ENCODE measurements at places on chromosomes 13 and 19.

GRCh38 chr13:78609464-78610205 is 6.3 kb upstream of the POU4F1 start:
- H3K27ac ChIP-seq = no peak overlapping the region
- no peaks in the 10 kb centered on the region for H3K36me3 ChIP-seq
- no peak for DNase-seq
- peaks cover 31% of the 10 kb centered on the region for H3K4me1 ChIP-seq
- peak overlapping the region; percentile 50 for H3K4me3 ChIP-seq

- no peaks in the 10 kb centered on the region for H3K36me3 ChIP-seq
- no peak for DNase-seq
- no peaks in the 10 kb centered on the region for H3K27me3 ChIP-seq
- peaks cover 100% of the 10 kb centered on the region for H3K4me1 ChIP-seq
- no peak overlapping the region for H3K4me3 ChIP-seq
Observed at GRCh38 chr13:110334256-110334655, 27.2 kb downstream of the COL4A2 start.

- H3K36me3 ChIP-seq = no peaks in the 10 kb centered on the region
- H3K27ac ChIP-seq = no peak overlapping the region
- H3K27me3 ChIP-seq = no peaks in the 10 kb centered on the region
- H3K4me3 ChIP-seq = no peak overlapping the region
Observed at GRCh38 chr13:106354961-106355360, 180.5 kb downstream of the EFNB2 start.

GRCh38 chr19:10812902-10813404 is 23.1 kb downstream of the TMED1 start:
- H3K27ac ChIP-seq = peak overlapping the region; percentile 20
- DNase-seq = peak; percentile 63
- no peaks in the 10 kb centered on the region for H3K4me1 ChIP-seq
- no peaks in the 10 kb centered on the region for H3K27me3 ChIP-seq

DNA sequence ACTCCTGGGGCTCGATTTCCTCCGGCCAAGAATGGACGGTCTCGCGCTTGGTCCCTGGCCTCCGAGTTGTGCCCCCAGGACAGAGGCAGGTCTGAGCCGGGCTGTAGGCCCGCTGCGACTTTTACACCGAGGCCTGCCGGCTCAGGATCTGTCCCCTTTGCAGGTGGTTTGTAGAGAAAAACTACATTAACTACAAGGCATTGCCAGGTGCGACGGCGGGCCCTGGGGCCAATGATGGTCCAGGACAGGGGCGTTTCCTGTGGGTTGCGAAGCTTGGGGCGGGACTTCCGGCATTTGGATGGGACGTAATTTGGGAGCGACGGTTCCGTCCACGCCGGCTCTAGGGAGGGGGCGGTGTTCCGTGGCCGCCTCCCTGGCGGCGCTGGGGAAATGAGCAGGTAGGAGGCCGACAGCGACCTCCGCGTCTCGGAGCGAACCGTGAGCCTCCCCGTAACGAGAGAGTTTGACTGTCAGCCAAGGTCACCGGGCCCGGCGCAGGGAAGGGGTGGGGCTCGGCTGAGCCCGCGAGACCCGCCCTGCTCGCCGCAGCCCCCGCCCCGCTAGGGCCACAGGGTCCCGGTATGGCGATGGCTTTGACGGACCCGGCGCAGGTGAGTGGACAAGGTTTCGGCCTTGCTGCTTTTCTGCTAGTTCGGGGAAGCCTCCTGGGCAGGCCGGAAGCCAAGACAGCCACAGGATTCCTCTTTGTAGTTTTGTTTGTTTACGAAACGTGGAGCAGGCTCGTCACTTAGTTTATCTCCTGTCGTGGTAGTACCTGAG is at the start of gene ZNF805:
TSS of gene ZNF805 (plus strand) at position 322 of the 780 bp plus-strand sequence. CDS start at position 582, 260 bp downstream.
- peak within 1 kb of the TSS; percentile 89 for H3K4me3 ChIP-seq
- H3K4me1 ChIP-seq = peaks cover 13% of the 10 kb centered on the region
- H3K27me3 ChIP-seq = no peaks in the 10 kb centered on the region
- H3K36me3 ChIP-seq = peaks cover 19% of the 10 kb centered on the region

- peaks cover 29% of the 10 kb centered on the region for H3K4me1 ChIP-seq
- peak; percentile 76 for DNase-seq
- H3K27me3 ChIP-seq = no peaks in the 10 kb centered on the region
- peaks cover under 1% of the 10 kb centered on the region for H3K36me3 ChIP-seq
- peak within 1 kb of the TSS; percentile 79 for H3K27ac ChIP-seq
Observed at GRCh38 chr19:48868114-48868886, at the start of gene PLEKHA4. Gene PLEKHA4 (minus strand): TSS chr19:48868617. CDS start chr19:48867620, 997 bp downstream.

GRCh38 chr13:28022848-28023518 is 34.5 kb upstream of the URAD start:
- H3K36me3 ChIP-seq = no peaks in the 10 kb centered on the region
- no peak overlapping the region for H3K4me3 ChIP-seq
- H3K27me3 ChIP-seq = no peaks in the 10 kb centered on the region
- no peak for DNase-seq
- no peaks in the 10 kb centered on the region for H3K4me1 ChIP-seq
- H3K27ac ChIP-seq = no peak overlapping the region

DNA sequence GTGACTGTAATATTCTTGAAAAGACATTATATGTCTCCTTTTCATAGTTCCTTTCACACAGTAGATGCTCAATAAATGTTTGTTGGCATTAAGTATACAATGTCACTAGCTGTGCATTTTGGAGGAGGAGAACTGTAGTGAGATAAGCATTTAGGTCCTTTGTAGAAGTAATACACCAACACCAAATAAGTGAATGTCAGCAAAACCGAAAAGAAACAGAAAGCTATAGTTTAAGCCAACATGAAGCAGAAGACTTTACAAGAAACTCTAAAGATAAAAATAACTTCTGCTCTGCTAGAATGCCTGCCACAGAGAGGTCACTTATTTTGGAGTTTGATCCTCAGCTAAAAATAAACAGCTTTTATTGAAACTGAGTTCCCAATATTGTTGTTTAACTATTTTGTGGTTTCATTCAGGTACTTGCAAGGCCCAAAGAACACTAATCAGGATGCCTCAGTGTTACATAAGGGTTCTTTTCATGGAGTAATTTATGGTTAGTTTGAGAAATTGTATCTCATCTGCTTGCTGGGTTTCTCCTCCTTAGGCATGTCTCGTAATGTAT is 86.2 kb downstream of the STARD13 start:
- peak overlapping the region; percentile 72 for H3K27ac ChIP-seq
- H3K4me3 ChIP-seq = peak overlapping the region; percentile 1
- no peaks in the 10 kb centered on the region for H3K4me1 ChIP-seq

DNA sequence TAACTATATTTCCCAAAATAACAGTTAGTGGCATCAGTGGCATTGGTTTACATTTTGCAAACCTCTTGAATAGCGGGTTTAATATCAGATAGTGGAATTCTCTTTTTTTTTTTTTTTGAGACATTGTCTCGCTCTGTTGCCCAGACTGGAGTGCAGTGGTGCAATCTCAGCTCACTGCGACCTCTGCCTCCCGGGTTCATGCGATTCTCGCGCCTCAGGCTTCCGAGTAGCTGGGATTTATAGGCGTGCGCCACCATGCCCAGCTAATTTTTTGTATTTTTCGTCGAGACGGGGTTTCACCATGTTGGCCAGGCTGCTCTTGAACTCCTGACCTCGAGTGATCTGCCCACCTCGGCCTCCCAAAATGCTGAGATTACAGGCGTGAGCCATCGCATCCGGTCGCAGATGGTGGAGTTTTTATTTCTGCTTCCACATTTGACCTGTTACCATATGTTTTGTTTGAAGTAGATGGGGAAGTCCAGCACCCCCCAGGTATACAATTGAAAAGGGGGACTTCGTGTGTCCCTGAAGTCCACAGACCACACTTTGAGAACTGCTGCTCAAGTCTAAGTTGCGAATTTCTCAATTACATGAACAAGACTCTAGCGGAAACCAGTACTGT is 40.5 kb upstream of the XPO4 start:
- H3K36me3 ChIP-seq = no peaks in the 10 kb centered on the region
- H3K27me3 ChIP-seq = peaks cover 6% of the 10 kb centered on the region
- H3K4me1 ChIP-seq = peaks cover 7% of the 10 kb centered on the region
- H3K4me3 ChIP-seq = peak overlapping the region; percentile 20
- DNase-seq = no peak
- peak overlapping the region; percentile 70 for H3K27ac ChIP-seq

DNA sequence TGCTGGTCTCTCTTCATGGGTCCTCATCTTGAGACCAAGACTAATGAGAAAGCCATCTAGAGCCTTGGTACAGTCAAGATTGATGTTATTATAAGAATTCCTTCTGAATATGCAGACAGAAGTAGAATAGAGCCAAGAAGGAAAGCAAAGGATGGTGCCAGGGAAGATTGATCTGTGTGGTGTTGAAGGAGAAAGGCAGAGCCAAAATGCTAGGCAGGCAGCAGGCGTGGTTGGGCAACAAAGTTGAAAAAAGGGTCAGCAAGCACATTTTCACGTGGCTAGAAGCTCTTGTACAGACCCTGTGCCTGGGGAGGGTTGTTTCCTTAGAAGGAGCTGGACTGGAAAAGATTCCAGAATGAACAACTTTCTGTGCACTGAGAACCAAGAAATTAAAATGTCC is 319.7 kb upstream of the ARGLU1 start:
- no peak overlapping the region for H3K4me3 ChIP-seq
- no peaks in the 10 kb centered on the region for H3K4me1 ChIP-seq
- H3K36me3 ChIP-seq = no peaks in the 10 kb centered on the region
- no peak for DNase-seq
- peak overlapping the region; percentile 4 for H3K27ac ChIP-seq

- H3K27ac ChIP-seq = peak within 1 kb of the TSS; percentile 65
- H3K36me3 ChIP-seq = no peaks in the 10 kb centered on the region
- H3K4me3 ChIP-seq = peak within 1 kb of the TSS; percentile 96
- DNase-seq = peak; percentile 83
- H3K27me3 ChIP-seq = no peaks in the 10 kb centered on the region
Observed at GRCh38 chr19:10230861-10231611, at the start of gene S1PR2. Gene S1PR2 (minus strand): TSS chr19:10231331. CDS start chr19:10224905, 6,426 bp downstream.

GRCh38 chr19:53649746-53650593 is 18.2 kb downstream of the DPRX start:
- no peaks in the 10 kb centered on the region for H3K4me1 ChIP-seq
- no peak overlapping the region for H3K27ac ChIP-seq

DNA sequence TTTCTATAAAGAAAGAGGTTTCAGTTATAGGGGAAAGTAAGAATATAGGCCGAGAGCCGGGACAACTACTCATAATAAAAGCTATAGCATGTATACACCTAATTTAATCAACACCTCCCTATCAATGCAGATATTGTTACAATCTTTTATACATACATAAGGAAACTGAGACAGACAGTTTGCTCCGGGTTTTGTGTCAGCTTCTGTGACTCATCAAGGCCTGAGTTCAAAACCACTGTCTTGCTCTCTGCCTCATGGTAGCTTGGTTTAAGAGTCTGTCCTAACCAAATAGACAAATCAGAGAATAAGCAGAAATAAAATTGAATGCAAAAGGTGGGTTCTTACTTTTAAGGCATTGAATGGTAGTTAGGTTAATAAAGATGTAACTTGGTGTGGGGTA is 222.9 kb downstream of the GGACT start:
- H3K4me1 ChIP-seq = no peaks in the 10 kb centered on the region
- H3K27me3 ChIP-seq = no peaks in the 10 kb centered on the region
- peaks cover 12% of the 10 kb centered on the region for H3K36me3 ChIP-seq
- H3K27ac ChIP-seq = no peak overlapping the region
- no peak for DNase-seq

All from tibial artery (tissue), 4 donors.